ENCODE measurements at places on chromosomes 16 and 17.
A peak's percentile ranks its signal among the peaks of the same experiment; 100 is the strongest.

GRCh38 chr16:66462912-66463311, 35.8 kb downstream of the BEAN1 start:
- DNase-seq: no peak

- no peak for DNase-seq
Observed at GRCh38 chr16:57541754-57542435, 548 bp upstream of the ADGRG5 start.

DNA sequence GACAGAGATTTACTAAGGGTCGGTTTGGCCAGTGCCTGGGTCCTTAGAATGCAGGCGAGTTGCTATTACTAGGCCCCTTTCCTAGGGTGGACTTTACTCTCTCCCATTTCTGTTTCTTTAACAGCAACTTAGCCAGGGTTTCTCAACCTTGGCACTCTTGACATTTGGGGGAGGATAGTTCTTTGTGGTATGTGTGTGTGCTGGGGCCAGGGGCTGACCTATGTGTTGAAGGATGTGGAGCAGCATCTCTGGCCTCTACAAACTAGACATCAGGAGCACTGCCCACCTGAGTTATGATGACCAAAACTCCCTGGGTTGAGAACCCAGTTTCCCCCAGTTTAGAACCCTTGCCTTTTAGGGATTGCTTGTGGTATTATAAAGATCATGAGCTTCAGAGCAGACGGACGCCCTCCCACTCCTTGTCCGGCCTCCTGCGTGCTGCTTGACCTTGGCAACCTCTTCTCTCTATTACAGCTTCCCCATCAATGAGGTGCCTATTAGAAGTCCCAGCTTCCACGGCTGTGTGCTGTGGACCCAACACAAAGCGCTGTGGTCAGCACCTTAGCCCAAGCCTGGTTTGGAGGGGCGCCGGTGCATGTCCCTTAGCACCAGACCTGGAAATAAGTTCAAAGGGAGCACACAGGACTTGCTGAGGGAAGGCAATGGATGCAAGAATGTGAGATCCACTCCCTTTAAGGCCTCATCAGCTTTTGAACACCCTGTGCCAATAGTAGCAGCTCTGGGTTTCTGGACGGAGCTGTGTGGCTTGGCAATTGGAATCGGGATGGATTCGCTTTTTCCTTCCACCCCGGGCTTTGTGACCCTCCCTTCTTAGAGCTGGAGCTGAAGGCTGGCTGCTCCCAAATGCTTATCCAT, 239.2 kb upstream of the MAF start:
- no peak for DNase-seq

GRCh38 chr16:85991856-85992255, 92.9 kb downstream of the IRF8 start:
- DNase-seq: no peak

DNA sequence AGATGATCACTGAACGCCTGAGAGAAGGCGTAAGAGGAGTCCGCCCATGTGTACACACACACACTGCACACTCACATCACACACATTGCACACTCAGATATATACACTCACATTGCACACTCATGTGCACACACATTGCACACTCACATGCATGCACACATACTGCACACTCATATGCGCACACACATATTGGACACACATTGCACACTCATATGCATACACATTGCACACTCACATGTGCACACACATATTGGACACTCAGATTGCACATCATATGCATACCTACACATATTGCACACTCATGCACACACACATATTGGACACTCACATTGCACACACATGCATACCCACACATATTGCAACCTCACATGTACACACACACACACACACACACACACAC, 163.2 kb downstream of the WSCD1 start:
- no peak for DNase-seq

DNA sequence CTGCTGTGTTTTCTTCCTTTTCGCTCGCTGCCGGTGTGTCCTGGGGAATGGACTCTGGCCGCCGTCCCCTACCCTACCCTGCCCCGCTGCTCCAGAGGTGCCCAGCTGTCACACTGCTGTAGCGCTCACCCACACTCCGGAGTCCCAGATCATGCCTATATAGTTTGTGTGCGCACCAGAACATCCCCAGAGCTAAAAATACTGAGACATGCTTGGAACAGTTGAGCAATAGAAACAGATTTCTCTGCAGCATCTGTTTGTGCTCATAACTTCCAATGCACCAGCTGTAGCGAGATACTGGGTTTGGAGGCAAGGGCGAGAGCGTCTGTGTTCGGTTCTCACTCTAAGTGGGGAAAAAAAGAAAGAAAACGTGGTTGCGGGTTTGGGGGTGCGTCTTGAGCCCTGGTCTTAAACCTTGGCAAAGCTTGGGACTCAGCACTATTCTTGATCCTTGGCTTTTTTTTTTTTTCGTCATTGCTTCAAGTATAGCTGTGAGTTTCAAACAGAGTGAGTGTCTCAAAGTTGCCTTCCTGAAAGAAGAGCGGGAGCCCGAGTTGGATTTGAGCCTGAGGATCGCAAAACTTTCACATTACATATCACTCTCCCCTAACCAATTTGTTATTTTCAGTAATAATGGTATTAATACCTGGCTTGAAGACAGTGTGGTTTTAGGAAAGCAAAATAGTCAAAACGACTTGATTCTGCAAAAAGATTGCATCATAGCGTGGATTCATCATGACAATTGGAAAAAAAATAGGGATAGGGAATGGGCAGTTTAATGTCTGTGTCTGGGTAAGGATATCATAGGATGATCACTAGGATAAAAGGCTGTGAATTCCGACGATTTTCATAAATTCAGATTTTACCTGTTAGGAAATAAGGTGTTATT, 621 bp downstream of the KCNJ2 start:
- no peak for DNase-seq

DNA sequence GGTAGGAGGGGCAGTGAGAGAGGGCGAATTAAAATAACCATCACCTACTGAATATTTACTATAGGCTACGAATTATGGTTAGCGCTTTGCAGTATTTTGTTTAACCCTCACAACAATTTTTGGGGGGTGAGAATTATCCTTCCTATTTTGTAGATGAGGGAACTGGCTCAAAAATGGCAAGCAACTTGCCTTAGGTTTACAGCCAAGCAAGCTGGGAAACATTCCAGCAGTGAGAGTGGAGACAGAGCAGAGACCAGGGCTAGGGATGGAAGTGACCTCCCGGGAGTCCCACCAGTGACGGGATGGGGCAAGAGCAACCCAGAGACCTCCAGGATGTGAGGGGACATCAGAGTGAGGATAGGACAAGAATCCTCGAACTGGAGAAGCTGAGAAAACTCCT, 352 bp upstream of the VMO1 start:
- no peak for DNase-seq

GRCh38 chr16:55700961-55701360, 45.2 kb downstream of the SLC6A2 start:
- no peak for DNase-seq

DNA sequence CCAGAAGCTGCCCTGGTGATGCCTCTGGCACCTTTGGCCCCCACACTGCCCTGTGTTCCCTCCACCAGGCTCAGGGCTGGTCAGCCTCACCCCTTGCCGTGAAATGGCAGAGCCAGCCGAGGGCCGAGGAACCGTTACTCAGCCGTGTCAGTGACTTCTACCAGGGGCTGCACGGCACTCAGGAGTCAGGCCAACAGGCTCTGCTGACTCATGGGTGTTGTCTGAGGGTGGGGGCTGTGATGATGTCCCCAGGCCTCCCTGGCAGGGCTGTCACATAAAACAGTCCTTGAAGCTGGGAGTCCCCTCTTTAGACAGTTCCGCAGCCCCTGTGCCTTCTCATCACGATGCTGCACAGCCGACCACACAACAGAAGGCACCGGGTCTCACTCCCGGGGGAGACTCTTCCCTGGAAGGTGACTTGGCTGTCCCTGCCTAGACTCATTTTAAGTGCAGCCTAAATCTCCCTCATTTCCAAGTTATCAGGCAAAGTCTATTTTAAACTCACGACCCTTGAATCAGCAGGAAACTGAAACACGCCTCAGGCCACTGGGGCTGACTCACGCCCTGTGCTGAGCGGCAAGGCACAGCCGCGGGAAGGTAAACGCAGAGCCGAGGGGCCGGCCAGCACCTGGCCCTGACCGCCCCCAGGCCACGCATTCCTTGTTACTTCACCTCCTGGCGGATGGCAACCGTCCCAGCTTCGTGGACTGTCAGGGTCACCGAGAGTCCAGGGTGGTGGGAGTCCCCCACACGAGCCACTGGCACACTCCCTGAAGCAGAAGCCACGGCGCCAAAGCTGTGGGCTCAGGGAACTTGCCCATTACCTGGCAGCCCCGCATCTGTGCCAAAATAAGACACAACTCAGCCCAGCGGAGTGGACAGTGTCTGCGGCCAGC, 102.6 kb downstream of the ZNF778 start:
- peak; percentile 36 for DNase-seq

- DNase-seq: no peak
Observed at GRCh38 chr17:57948555-57949420, 6.4 kb downstream of the CUEDC1 start.

DNA sequence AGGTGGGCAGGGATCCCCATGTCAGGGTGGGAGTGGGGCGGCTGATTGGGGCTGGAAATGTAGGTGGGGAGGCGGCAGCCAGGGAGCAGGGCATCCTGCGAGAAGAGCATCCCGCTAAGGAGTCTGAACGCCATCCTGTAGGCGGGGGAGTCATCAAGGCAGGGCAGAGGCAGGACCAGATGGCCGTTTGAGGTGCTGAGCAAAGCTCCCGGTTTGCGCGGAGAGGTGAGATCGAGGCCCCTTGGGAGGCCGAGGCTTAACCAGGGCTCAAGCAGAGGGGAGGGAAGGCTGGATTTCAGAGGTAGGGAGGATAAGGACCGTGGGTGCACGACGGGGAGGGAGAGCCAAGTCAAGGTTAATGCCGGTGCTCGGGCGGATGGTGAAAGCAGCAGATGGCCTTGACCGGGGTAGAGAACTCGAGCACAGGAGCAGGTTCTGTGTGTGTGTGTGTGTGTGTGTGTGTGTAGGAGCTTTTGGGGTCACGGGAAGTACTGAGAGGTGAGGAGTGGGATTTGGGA, 472 bp upstream of the NME2 start:
- DNase-seq: no peak

DNA sequence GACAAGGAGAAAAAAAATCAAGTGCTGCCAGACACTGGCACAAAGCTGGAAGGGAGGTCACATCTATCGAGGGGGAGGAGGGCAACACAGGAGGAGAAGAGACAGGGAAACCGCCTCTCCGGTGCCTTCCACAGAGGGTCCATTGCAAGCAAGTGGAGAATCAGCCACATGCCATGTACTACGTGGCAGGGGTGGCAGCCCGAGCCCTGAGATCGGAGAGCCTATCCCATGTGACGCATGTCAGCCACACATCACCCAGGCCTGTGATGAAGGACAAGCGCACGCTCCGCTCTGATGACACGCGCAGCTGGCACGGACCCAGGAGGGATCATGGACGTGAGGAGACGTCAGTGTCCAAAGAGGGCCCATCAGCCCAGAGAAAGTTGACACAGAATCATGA, 30.1 kb downstream of the ADCY9 start:
- no peak for DNase-seq

- no peak for DNase-seq
Observed at GRCh38 chr17:10384175-10384574, 11.4 kb upstream of the MYH13 start.

GRCh38 chr16:12439399-12440227, 364.1 kb downstream of the CPPED1 start:
- DNase-seq: no peak

- no peak for DNase-seq
Observed at GRCh38 chr17:51951741-51952140, 206.8 kb downstream of the CA10 start.

- DNase-seq: no peak
Observed at GRCh38 chr17:3979290-3979611, 15.0 kb upstream of the ATP2A3 start.

- DNase-seq: no peak
Observed at GRCh38 chr16:11450136-11450535, 104.9 kb downstream of the RMI2 start.

DNA sequence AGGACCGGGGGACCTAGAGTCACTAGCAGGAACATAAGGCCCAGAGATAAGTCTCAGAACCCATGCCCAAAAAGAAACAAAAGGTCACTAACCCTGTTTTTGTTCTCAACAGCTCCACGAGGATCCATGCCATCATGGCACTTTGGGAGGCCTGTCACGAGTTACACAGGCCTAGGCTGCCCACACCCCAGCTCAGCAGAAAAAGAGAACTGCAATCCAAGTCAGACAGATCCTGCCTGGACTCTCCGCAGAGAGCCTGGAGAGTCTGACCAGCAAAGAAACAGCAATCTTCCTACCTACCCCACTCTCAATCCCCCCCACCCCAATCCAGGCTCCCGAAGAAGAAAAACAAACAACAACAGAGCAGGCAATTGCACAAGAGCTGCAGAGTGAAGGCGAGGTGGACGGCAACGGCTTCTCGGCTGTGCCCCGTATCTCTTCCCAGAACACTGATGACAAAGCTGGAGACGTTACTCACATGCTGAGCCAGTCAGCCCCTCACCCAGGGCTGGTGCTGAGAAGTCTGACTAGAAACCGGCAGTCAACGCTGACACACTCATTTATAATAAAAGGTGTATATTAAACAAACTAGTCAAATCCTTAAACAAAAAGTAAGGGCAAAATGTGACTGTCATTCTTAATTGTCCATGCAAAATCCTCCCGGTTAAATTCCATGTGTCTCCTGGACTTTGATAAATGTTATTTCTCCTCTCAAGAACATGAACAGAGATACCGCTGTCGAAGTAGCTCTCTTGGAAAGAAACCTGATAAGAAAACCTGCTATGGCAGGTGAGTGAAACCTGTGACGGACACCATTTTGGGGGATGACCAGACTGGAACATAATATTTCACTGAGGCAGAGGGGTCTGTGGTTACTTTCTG, 89.3 kb downstream of the SMG6 start:
- DNase-seq: peak; percentile 16

DNA sequence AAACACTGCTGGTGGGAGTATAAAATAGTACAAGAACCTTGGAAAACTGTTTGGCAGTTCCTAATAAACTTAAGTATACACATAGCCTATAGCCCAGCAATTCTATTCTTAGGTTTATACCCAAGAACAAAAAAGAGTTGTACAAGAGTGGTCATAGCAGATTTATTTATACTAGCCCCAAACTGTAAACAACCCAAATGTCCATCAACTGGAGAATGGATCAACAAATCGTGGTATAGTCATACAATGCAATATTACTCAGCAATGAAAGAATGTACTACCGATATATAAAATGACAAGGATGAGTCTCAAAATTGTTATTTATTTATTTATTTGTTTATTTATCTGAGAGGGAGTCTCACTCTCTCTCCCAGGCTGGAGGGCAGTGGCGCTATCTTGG, 23.1 kb downstream of the GNGT2 start:
- DNase-seq: no peak

DNA sequence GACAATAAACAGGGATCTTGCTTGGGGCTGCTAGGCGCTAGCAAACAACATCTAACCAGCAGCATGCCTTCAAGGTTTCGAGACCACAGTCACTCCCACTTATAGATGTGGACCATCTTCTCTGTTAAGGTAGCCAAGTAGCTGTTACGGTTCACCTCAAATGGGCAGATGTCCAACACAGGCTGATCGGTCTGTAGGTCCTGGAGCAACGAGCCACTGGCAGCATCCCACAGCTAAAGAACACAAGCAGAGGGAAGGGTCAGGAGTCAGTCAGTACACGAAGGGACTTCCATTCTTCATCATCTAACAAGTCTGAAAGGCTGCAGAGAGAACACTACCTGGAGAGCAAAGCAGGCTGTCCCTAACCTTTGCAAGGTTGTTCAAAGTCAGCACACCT, 16.9 kb upstream of the GLG1 start:
- DNase-seq: no peak
